ENCODE measurements at places on chromosomes 2 and 18. TPM values are rescaled to one million over a fixed set of nuclear protein-coding genes. Genes with fewer than 3 reads are reported as not detected.

Gene CHAC2
- 17.2 TPM for total RNA-seq

Gene MATN3
- total RNA-seq: 0.29 TPM

Gene NPHP1
- total RNA-seq: 7.5 TPM

Gene PAIP2B
- 2.5 TPM for total RNA-seq

DNA sequence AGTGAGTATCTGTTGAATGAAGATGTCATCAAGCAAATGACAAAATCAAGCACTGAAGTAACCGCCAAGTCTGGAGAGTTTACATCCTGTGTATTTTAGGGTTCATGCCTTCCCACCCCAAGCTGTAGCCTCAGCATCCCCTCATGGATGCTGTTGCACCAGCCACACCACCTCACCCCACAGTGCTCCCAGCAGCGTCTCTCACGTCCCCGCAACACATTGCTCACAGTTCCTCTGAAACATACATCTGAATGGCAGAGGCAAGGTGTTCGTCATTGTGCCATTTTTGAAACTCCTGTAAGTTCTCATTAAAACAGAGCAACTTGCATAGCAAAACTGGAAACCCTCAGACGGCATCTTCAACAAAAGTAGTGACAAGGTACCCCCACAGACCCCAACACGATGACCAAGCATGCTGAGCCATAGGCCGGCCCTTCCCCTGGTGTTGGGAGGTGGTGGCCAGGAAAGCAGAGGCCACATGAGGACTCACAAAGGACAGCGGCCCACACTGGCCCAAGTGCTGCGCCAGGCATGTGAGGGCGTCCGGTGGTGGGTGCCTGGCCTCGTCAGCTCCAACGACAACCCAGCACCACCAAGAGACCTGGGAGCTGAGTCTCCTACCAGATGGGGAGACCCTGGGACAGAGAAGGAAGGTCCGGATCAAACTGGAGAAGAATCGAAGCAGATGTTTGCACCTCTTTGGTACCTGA, 456.5 kb downstream of the EIPR1 start:
- DNase-seq: no peak

DNA sequence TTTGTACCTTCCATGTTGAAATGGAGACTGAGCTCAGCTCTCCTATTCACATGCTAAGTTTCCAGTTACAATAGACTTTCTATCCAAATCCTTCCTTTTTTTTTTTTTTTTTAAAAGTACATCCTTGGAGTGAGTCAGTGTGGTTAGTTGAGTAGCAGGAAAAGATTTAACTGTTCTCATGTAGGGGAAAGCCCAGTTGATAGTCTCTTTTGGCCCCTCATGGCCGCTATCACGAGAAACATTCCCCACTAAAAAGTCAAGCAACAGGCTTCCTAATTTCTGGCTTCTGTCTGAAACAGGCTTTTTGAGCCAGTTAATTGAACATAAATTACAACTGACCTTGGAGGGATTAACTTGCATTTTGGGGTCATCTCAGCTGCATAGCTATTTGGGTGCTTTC, 161.3 kb downstream of the MEIS1 start:
- DNase-seq: peak; percentile 23

GRCh38 chr2:160044728-160045127, 17.7 kb downstream of the PLA2R1 start:
- DNase-seq: no peak

GRCh38 chr2:102967451-102967850, 205.6 kb downstream of the TMEM182 start:
- DNase-seq: peak; percentile 85

GRCh38 chr18:72601481-72601880, 57.3 kb upstream of the CBLN2 start:
- DNase-seq: no peak

GRCh38 chr2:30034052-30034775, 112.6 kb upstream of the YPEL5 start:
- no peak for DNase-seq

GRCh38 chr2:240812721-240813120, 7.3 kb downstream of the KIF1A start:
- no peak for DNase-seq

- DNase-seq: no peak
These were observed 606 bp upstream of the TOGARAM2 start for GRCh38 chr2:28980368-28981015.

Data from Daoy (cell line).